ENCODE measurements at places on chromosomes 2 and 18.

DNA sequence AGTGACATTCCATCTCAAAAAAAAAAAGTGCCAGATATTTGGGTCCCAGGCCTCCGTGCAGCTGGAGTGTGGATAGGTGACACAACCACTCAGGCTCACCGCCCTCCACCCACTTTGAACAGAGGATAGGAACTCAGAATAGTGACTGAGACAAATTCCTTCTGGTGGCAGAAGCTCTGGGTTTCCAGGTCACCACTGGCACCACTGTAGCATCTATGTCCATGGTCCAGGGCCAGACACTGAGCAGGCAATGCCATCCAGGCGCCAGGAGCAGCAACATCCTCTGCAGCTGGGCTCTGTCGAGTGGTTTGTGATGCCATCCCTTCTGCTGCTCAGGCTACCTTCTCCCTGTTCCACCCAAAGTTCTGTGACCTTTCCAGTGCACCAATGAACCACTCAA lies 81.5 kb upstream of the PTPRM start:
- DNase-seq = no peak

DNA sequence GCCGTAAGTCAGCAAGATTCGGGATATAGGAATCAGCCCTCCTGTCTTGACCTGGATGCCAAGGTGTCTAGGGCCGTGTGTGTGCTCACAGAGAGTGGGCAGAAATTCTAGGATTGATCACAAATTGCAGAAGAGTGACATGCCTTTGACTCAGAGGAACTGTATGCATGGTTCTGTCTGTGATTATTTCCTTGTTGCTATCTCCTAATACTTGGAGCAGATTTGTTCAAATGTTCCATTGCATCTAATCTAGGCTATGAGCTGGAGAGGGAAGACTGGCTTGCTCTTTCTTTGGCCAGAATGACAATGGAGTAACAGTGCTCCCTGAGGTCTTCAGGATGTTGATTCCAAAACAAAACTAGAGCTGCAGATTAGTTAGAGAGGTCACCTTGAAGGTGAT lies 115.0 kb downstream of the EN1 start:
- DNase-seq = no peak

DNA sequence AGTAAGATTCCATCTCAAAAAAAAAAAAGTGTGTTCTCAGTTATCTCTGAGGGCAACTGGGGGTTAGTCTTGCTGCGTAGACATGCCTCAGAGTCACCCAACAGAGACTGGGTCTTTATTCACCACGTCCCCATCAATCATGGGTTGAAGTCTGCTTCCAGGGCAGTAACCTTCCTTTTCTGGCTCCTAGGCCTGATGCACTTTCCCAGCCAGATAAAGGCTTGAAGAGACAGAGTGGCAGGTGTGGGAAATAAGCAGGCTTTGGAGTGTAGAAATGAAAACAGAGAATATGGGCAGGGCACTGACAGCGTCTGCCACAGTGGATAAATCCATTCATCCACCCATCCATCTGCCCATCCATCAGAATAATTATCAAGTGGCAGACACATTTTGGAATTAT lies 134.1 kb upstream of the LGALSL start:
- DNase-seq = no peak

DNA sequence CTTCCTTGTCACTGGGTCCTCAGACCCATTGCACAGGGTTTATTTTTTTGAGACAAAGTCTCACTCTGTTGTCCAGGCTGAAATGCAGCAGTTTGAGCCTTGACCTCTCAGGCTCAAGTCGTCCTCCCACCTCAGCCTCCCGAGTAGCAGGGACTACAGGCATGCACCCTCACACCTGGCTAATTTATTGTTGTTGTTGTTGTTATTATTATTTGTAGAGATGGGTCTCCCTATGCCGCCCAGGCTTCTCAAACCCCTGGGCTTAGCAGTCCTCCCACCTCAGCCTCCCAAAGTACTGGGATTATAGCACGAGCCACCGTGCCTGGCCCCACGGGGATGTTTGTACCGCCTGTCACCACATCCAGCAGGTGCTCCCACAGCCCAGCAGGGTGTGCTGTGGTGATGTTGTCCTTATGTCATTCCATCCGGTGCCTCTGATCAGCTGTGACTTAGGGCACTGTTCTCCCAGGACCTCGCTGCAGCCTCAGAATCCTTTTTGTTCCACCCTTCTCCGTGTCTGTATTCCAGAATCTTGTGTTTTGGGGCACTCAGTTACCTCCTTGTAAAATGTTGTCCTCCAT lies 182.3 kb downstream of the INO80D start:
- no peak for DNase-seq
